Activated effector memory CD4-positive, alpha-beta T cell treated with anti-CD3 and anti-CD28 coated beads, Interleukin-2, amount 50 U/mL, for 16 hours (primary cell): ENCODE measurements at places on chromosomes 6 and 20.

DNA sequence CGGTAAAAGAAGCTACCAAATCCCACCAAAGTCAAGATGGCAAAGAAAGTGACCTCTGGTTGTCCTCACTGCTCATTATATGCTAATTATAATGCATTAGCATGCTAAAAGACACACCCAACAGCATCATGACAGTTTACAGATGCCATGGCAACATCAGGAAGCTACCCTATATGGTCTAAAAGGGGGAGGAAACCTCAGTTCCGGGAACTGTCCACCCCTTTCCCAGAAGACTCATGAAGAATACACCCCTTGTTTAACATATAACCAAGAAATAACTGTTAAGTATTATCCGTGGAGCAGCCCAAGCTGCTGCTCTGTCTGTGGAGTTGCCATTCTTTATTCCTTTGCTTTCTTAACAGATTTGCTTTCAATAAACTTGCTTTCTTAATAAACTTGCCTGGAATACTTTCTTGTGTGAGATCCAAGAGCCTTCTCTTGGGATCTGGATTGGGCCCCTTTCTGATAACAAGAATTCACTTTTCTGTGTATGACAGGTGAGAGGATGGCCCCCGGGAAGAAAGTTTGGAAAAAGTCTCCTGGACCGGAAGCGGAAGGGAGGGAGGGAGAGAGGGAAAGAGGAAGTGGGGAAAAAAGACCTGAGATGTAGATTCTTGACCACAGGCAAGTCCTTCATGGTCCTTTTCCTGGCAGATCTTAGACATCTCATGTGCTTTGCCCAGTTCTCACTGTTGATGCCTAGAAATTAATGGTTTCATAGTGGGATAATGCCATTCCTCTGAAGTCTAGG is 146.7 kb upstream of the ID4 start:
- no peak for DNase-seq

DNA sequence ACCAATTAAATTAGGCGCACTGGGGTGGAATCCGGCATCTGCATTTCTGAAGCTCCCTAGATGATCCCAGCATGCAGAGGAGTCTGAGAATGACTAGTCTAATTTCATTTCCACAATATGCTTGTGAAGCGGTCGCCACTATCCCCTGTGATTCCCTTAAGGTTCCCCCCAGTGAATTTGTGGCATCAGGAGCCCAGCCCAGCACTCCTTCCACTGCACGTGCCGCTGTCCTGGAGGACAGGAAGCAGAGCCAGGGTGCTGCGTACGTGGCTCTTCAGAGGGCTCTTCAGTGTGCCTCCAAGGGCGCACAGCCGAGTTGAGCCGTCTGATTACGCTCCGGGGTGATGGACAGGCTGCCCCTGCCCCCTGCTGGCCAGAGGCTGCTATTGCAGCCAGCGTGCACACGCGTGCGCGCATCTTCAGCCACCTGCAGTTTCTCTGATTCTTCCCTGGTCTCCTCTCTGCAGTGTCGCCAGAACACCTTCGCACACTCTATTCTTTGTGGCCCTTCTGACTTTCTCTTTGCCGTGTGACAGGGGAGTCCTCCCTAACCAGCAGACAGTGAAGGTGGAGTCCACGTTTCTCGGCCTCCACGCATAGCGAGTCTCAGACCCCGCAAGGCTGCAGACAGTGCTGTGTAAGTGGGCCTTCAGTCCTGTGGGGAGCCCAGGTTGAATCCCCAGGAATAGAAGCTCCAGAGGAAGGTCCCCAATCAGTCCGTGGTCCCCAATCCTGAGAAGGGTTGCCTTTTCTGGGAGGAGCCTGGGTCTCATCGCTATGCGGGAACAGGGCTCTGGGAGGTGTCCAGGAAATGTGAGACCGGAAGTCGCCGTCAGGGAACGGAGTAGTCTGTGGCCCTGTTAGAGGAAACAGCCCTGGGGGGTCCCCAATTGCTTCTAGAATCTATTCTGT is 16.5 kb upstream of the NCR2 start:
- DNase-seq, result peak; percentile 91

DNA sequence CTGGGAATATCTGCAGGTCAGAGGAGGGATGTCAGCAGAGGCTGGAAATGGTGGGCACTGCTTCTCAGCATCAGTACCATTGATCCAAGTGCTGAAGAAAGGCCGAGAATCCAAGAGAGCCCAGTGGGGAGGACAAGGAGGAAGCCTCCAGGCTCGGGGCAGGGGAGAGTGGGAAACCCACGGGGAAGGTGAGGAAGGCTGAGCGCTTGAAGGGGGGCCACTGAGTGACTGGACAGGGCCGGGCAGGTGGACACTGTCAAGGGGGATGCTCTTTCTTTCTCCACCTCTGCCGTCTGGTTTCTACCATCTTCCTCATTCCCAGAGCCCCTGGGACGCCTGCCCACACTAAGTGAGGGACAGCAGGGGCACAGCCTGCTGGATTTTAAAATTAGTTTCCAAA is 335.0 kb downstream of the CDH4 start:
- DNase-seq, result no peak

DNA sequence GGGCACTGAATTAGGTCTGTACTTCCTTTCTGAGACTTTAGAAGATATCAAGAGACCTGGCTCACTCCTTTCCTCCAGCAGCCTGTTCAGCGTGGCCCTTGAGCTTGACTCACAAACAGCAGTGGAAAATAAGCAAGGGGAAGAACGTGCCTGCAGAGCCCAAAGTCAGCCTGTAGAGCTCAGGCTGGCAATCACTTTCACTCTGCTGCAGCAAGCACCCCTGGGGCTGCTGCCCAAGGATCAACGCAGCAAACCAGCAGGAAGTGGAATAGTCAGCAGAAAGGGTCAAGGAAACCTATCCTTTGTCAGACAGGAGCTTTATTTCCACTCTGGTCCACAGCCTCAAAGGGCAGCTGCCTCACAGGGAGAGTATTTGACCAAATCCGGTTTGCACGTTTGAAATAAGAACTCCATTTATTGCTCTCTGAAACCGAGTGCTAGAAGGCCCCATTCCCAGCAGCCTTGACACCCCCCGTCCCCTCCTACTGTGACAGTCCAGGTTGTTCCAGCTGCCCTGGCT is 77.4 kb downstream of the PRDM1 start:
- DNase-seq, result peak; percentile 82

GRCh38 chr6:2791450-2791974 is 26.3 kb downstream of the WRNIP1 start:
- no peak for DNase-seq

GRCh38 chr20:10504608-10504993 is 69.5 kb downstream of the SLX4IP start:
- DNase-seq, result no peak

GRCh38 chr6:1622851-1623768 is 13.4 kb downstream of the FOXC1 start:
- DNase-seq, result peak; percentile 8

DNA sequence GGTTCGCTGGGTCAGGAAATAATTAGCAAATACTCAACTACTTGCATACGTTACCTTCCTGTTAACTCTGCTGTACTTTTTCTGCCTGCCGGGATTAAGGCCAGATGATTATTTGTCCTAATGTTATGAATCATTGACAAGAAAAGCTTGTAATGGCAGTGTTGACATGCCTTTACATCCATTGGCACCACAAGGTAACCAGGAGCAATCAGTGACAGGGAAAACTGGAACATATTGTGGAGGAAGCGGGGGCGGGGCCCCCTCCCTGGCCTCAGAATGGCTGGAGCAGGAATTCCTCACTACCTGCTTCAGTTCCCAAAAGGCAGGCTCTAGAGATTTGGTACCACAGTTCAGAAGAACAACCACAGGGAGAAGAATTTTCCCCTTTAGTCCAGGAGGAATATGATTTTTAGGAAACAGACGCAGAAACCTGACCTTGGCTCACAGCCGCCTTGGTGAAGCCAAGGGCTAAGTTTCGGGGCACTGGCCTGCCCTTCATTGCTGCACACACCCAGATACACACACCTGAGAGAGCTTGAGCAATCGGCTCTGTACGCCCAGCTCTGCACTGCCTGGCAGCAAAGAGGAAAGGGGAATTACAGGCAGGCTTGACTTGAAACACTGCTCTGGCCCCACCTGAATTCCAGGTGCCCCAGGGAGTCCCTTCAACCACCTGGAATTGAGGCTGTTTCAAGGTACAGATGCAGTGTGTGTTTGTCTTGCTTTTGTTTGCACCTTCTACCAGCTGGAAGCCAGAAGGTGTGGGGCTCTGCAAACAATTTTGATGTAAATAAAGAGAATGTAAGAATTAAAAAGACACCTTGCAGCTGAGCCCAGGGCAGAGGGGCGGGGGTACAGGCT is 89.8 kb downstream of the MYB start:
- no peak for DNase-seq

DNA sequence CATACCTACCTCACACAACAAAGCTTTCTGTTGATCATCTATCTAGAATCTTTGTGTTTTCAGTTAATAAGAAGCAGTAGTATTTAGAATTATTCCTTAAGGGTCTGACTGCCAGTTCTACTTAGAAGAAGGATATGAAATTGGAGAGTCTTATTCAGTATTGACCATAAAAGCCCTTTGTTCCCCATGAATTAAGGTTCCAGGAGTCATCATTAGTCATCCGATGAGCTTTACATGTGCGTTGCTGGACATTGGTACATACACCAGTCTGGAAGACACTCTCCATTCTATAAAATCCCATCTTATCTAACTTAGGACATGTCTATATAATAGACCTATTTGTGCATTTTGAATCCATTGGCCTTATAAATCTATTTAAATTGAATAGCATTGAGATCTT is 34.4 kb upstream of the RNF217 start:
- DNase-seq, result no peak

DNA sequence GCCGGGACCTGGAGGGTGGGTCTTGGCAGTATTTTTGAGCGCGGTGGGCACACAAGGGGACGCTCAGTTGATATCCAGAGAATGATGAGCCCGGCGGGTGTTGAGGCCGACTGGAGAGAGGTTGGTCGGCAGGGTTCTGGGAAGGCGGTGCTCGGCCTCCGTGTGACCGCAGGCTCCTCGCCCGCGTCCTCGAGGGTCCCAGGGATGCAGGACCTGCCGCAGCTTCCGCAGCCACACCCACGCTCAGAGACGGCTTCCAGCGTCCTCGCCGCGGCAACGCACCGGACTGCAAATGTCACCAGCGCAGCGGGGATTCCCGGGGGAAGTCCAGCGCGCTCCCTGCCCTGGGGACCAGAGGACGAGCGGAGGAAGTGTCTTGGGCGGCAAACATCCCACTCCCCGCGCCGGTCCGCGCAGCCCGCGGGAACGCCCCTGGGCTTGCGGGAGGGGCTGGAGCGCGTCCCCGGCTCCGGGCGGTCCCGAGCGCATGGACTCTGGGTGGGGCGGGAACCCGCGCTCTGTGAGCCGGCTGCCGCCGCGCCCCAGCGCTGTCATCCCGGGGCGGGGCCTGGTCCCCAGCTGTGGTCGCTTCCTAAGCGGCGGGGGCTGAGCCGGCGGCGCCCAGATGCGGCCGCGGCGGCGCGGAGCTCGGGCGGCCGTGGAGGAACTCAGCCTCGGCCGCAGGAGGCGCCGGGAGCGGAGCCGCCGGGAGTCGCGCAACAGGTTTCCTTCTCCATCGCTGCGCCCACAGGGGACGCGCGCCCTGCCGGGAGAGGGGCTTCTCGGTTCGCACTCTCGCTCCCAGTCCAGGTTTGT is at the start of gene STX11:
Gene STX11 (plus strand): TSS at position 624 of the 816 bp plus-strand sequence. CDS start 36,111 bp downstream, outside the sequence.
- DNase-seq, result peak; percentile 93

GRCh38 chr6:168332020-168332419 is 12.4 kb upstream of the DACT2 start:
- DNase-seq, result no peak

DNA sequence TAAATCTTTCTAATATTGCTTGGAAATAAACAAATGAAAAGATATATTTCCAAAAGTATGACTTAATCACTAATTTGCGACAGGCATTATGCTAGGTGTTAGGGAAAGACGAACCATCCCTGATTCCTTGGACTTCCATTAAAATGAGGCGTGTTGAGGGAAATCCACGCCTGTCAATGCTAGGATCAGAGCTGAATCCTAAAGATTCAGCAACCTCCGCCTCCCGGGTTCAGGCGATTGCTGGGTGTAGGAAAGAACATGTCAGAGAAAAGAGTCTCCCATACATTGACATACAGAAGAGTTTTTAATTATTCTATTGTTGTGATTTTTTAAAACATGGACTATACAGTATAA is 16.8 kb upstream of the PRSS16 start:
- DNase-seq, result no peak

GRCh38 chr20:41044409-41045062 is 15.9 kb downstream of the TOP1 start:
- DNase-seq, result no peak

GRCh38 chr6:44225579-44226325 is 2.4 kb downstream of the SLC29A1 start:
- no peak for DNase-seq

DNA sequence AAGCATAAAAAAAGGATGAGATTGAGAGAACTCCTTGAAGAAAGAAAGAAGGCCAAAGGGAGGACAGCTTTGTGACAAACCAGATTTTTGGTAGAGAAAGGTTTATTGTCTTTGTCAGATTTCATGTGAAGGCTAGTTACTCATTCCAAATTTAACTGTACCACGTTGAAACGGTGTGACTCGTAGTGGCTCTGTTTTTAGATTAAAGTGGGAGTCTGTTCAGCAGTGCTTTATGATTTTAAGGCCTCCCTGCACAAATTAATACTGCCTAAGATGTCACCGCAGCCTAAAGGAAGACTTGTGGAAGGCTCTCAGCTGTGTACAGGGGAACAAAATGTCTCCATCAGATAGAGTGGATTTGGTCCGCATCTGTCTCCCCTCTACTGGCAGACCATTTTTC is 35.9 kb downstream of the CDC40 start:
- DNase-seq, result no peak

GRCh38 chr20:63978319-63979228 is 868 bp downstream of the SAMD10 start:
- DNase-seq, result peak; percentile 88

DNA sequence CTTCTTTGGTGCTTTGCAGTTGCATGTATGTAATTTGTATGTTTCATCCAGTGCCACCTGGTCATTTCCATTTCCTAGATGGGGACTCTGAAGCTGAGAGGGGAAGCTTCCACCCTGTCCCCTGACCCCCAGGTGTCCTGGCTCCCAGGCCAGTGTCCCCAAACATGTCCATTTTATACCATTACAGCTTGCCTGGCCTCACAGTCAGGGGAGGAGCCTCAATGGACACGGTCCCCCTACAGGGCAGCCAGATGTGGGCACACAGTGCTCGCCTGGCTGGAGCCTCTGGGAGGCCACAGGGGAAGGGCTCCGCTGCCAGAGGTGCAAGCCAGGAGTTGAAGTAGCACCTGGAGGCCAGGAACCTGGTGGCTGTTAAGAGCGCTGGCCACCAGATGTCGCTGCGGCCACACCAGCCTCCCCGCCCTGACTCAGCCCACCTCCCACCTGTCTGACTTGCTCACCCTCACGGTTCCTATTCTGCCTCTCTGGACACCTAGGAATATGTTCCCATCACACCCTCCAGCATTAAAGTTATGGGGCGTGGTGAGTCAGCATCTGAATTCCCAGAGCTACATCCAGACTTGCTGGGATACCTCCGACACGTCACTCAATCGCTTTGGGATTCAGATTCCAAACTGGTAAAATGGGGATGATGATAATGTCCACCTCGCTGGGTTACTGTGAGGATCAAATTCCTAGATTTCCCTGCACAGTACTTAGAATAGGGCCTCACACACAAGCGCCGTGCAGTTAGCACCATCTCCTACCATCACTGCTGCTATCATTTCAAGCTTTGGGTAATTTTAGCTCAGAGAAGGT is 107.4 kb downstream of the SULF2 start:
- peak; percentile 85 for DNase-seq

GRCh38 chr6:15990179-15990578 is 138.7 kb upstream of the MYLIP start:
- no peak for DNase-seq

- DNase-seq, result peak; percentile 95
Measured at GRCh38 chr6:130018292-130018743, at the start of gene L3MBTL3. Gene L3MBTL3 (plus strand): TSS chr6:130018581. CDS start chr6:130042700, 24,119 bp downstream.

GRCh38 chr6:17985934-17986655 is 1.3 kb downstream of the KIF13A start:
- DNase-seq, result no peak
